ENCODE measurements at places on chromosomes 6 and 20.

DNA sequence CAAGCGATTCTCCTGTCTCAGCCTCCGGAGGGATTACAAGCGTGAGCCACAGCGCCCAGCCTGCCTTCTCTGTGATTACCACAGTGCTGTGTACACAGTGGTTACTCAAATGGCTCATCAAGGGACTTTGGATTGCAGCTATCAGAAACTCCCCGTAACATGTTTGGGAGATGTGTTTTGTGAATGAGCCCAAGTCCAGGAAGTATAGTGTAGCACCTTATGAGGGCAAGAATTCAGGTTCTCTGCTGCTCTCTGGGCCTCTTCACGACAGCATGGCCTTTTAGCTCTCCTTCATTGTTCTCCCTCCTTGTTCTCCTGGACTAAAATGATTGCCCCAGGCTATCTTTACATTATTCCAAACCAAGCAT is 34.1 kb upstream of the RPL7L1 start:
- DNase-seq, result no peak

GRCh38 chr6:31680226-31681134 is at the start of gene LY6G5C:
Gene LY6G5C, minus strand, starts transcription at chr6:31681067. Its CDS starts 694 bp downstream, at chr6:31680373.
- DNase-seq, result peak; percentile 84

DNA sequence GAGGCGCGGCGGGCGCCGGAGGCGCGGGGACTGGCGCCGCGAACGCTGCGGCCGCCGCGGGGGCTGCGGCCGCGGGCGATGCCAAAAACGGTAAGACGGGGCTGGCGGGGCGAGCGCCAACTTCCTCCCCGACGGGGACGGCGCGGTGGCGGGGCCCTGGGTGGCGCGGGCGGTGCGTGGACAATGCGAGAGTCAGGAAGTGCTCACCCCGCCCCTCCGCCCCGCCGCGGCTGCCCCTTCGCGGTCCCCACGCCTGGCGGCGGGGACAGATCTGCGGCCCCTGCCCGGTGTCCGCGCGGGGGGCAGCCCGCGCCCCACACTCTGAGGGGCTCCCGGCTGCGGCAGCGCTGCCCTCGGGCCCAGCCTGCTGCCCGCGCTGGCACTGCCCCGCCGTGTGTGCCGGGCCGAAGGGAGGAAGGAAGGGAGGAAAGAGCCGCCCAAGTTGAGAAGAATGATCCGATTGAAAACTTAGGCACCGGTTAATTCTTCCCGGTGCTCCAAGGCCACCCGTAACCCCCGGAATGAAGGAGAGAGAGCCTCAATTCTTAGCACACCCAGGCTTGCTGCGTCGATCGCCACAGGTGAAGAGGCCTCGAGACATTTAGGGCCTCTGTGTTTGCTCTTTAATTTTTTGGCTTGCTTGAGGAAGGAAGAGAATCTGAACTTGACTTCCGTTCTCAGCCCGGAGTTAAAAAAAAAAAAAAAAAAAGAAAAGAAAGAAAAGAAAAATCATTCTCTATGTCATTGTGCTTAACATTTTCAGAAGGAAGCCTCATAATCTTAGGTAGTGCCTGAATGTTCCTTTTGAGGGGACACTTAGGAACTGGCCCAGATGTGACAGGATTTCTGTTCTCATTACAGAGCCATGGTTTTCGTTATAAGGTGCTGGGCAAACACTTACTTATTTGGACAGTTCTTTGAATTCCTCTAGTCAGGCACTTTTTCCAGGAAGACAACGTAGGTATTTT is 982 bp downstream of the HECA start:
- DNase-seq, result peak; percentile 67

- DNase-seq, result peak; percentile 73
These were observed 1.8 kb upstream of the SAMD5 start for GRCh38 chr6:147506704-147507114.

DNA sequence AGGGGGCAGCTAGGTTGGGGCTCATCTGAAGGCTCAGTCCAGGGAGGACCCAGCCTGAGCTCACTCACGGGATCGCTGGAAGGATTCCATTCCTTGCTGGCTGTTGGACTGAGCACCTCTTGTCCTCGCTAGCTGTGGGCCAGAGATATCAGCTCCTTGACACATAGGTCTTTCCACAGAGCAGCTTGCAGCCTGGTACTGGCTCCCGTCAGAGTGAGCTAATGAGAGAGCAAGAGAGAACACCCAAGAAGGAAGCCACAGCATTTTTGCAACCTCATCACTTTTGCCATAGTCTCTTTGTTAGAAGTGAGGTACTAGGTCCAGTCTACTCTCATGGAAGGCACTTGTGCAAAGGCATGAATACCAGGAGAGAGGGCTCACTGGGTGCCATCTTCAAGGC is 179.9 kb downstream of the CDC5L start:
- DNase-seq, result no peak

DNA sequence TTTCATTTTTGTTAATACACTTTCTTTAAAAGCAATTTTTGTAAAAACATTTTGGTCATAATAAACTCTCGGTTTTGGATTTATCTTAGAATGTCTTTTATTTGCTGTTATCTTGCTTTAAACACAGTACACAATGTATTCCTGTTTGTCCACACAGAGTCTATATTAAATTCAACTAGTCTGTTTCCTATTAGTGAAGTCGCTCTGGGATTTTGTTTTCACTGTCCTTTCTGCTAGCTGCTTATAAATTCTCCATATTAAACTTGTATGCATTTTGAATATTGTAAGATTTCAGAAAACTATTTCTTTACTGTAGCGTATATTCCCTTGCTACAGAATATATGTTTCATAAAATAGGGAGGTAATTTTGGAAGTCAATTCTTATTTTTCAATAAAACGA is 630.2 kb downstream of the HDGFL1 start:
- DNase-seq, result no peak

- DNase-seq, result no peak
These were observed 1.4 kb downstream of the MLN start for GRCh38 chr6:33802186-33802958.

- no peak for DNase-seq
These were observed 84.2 kb upstream of the E2F3 start for GRCh38 chr6:20317430-20317829.

- DNase-seq, result no peak
These were observed 683.7 kb downstream of the EPM2A start for GRCh38 chr6:145051661-145052060.

- DNase-seq, result no peak
These were observed at the start of gene NKAIN2 for GRCh38 chr6:123803504-123804013. Gene NKAIN2, plus strand, starts transcription at chr6:123803865.

GRCh38 chr6:136782021-136782770 is 10.1 kb downstream of the MAP3K5 start:
- no peak for DNase-seq

DNA sequence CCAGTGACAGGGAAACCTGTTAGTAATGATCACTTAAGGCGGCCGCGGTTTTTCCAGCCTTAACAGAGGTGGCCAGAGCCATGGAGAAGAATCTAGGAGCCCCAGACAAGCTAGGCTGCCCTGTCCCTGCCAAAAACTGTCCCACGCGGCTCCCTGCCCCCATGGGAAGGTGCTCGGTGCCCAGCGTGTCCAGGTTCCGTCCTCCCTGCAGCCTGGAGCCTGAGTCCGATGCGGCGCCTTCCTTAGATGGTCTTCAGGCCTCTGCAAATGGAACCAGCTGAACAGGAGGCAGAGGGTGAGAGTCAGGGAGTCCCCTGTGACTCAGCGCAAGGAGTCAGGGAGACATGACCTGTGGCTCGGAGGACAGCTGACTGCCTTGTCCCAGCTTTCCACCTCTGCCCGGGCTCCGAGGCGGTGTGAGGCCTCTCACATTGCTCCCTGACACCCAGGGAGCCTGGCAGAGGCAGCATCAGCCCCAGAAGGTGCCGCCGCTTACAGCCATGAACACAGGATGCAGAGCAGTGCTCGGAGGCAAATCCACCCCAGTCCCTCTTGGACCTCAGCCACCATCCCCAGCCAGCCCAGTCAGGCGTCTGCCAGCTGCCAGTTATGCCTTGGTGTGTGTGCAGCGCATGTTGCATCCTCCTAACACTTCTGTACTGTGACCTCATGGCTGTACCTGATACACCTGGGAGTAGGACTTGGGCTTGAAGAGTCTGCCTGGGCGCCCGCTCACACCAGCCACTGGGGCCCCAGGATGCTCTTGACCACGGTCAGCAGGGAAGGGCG is 377.7 kb downstream of the CDH4 start:
- no peak for DNase-seq

DNA sequence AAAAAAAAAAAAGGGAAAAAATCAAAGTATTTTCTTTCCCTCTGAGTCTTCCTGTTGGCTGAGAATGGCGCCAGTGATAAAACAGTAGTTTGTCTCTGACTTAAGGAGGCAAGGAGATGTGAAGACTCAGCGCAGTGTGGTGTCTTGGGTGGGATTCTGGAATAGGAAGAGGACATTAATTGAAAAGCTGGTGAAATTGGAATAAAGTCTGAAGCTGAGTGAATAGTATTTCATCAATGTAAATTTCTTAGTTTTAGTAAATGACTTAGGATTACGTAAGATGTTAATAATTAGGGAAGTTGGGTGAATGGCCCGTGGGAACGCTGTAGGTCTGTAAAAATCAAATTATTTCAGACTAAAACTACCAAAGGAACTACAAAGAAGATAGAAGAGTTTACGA is 122.8 kb upstream of the ZNF217 start:
- no peak for DNase-seq

DNA sequence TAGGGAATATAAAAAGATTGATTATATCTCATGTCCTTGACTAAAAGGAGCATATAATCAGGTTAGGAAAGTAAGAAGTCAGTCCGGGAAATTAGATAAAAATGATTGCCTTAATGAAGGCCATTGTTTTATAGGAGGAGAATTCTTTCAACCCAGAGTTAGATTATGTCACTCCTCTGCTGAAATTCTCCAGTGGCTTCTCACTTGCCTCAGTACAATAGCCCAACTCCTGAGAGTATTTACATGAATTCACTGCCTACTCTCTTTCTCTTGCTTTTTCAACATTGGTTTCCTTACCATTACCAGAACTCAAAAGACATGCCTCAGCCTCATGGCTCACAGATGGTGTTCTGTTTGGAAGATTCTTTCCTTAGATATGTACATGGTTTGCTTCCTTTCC is 114.9 kb downstream of the EPHA7 start:
- DNase-seq, result no peak

DNA sequence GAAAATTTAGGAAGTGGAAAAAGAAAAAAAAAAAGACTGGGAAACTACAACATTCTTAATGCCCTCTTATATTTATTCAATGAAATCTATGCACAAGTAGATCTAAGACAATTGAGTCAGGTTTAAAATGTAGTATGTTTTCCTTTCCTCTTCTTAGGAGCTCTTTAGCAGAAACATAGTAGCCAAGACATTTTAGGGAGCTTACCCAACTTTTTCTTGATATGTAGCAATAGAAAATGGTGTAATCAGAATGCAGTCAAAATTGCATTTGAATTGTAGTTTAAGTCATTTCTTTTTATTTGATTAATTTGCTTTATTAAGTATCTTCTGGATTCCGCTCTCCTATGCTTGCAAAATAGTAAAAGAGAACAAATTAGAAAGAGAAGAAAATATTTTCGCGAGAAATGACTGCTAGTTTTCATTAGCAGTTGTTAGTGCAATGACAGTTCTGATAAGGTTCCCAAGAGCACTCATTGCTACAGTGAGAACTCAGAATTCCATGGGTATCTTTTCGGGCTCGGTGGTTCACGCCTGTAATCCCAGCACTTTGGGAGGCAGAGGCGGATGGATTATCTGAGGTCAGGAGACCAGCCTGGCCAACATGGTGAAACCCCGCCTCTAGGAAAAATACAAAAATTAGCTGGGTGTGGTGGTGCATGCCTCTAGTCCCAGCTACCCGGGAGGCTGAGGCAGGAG is 52.2 kb downstream of the JARID2 start:
- DNase-seq, result no peak
